ENCODE measurements at places on chromosomes 12 and 14.

GRCh38 chr12:97397008-97397407, 65.6 kb upstream of the RMST start:
- no peak for DNase-seq

DNA sequence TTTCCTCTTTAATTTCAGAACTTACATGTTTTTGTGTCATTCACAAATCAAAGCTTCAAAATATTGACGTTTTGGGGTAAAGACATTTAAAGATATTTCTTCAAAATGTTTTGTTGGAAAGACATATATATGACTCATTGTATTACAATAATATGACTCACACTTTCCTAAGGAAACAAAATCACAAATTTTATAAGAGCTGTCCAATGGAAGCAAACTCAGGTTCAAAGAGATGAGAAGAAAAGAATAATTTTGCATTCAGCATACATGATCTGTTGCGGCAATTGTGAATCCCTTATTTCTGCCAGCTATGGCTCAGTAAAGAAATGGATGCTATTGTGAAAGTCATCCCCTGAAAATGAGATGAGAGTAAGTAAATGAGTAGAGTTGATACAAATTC, 82.7 kb downstream of the GRIP1 start:
- no peak for DNase-seq

- DNase-seq, result no peak
These were observed 133.3 kb downstream of the FLRT2 start for GRCh38 chr14:85663256-85663655.

GRCh38 chr12:38544330-38545066, 227.9 kb downstream of the ALG10B start:
- DNase-seq, result no peak

DNA sequence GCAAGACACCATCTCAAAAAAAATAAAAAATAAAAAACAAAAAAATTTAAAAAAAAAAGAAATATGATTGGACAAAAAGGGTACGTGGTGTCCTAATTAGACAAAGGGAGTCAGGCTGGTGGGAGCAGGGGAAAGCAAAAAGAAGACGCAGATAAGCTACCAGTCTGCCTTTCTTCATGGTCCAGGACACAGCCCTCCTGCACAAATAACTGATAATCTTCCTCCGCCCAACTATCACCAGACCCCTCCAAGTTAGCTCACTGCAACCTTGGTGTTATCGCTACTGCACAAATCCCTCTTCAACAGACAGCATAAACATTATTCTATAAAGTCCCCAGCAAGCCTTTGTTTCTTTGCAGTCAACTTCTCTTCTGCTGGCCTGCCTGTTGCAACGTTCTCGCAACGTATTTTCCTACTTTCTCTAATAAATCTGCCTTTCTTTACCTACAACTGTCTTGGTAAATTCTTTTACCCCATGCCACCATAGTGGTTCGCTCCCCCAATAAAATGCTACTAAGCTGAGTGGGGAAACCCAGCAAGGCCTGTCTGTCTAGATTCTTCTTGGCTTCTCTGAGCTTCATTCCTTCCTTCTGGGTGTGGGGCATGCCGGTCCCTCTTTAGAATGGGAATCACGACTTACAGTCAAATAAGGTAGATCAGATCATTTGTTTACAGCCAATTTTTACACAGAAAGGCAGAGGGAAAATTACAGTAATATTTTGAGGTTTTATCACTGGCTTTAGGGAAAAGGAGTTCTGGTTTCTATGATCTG, 14.6 kb upstream of the DNAL1 start:
- no peak for DNase-seq

DNA sequence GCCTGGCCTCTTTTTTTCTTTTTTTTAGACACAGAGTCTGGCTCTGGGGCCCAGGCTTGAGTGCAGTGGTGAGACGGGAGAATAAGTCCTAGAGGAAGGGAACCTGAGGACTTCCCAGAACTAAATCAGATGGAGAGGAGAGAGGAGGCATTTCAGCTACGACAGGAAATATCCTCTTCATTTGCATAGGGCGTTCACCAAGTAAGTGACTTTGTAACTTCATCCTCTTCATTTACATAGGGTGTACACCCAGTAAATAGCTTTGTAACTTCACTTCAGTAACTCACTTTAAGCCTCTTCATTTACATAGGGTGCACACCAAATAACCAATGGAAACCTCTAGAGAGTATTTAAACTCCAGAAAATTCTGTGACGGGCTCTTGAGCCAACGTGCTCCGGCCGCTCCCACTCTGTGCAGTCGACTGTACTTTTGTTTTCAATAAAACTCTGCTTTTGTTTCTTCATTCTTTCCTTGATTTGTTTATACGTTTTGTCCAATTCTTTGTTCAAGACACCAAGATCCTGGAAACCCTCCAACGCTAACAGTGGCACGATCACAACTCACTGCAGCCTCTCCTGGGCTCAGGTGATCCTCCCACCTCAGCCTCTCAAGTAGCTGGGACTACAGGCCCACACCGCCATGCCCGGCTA, 21.4 kb upstream of the ANKRD9 start:
- peak; percentile 70 for DNase-seq

DNA sequence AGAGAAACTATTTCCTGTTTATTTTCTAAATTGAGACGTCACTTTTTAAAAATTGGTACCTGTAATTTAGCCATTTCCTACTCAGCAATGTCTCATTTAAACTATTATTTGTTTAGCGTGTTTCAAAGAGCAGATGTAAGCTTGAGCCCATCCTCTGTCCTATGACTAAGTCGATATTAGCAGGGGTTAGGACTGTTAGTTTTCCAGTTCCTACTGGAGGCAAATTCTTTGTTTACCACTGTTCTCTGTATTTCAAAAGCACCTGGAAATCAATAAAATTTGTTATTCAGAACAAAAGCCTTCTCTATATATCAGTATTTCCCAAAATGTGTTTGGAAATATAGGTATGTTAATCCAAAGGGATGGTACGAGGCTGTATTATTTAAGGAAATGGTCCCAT, 42.4 kb downstream of the MDM2 start:
- DNase-seq, result no peak

- no peak for DNase-seq
These were observed 553 bp downstream of the CLEC14A start for GRCh38 chr14:38255408-38255672.

GRCh38 chr12:848882-849527, 96.6 kb downstream of the WNK1 start:
- no peak for DNase-seq

DNA sequence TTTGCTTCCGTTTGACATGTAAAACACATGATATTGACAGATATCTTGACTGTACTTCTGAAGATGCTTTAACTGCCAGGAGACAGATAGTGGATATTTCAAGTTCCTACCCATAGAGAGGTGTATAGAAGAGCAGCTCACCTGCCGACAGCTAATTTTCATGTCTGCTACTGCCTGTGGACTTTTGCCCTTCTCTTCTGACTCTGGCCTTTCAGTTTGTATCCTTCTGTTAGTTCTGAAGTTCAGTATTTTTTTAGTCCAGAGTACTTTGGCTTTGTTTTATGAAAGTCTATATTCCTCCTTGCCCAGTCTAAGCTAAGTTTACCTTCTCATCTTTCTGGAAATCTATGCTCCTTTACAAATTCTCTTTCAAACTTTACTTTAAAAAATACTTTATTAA, 30.8 kb upstream of the STK38L start:
- DNase-seq, result no peak

- DNase-seq, result no peak
These were observed 4.8 kb downstream of the MRPL51 start for GRCh38 chr12:6488240-6488639.

GRCh38 chr12:67928621-67929383, 60.4 kb upstream of the IFNG-AS1 start:
- DNase-seq, result no peak

- no peak for DNase-seq
These were observed 25.5 kb downstream of the ITGA7 start for GRCh38 chr12:55682087-55682796.

DNA sequence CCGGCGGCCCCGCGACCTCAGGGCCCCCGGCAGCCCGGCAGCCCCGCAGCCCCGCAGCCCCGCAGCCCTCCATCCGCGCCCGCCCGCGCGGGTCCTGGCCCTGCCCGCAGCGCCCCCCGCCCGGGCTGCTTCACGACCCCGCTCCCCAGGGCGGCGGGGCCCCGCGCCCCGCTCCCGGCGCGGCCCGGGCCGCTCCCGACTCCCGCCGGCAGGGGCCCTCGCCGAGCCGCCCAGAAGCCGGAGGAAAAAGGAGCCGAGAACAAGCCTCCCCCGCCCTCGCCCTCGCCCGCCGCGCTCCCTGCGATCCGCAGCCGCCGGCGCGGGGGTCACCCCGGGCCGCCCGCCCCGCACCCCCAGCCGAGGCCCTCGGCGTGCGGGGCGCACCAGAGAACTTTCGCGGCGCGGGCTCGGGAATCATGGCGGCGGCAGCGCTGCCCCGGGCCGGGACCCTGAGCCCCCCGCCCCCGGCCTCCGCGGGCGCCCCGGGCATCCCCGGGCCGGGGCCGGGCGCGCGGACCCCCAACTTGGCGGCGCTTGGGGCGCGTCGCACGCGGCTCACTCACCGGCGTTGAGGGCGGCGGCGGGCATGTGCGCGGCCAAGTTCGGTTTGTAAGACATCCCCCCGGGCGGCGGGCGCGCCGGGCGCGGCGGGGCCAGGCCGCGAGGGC, 521 bp downstream of the CDK2AP1 start:
- DNase-seq, result peak; percentile 78

DNA sequence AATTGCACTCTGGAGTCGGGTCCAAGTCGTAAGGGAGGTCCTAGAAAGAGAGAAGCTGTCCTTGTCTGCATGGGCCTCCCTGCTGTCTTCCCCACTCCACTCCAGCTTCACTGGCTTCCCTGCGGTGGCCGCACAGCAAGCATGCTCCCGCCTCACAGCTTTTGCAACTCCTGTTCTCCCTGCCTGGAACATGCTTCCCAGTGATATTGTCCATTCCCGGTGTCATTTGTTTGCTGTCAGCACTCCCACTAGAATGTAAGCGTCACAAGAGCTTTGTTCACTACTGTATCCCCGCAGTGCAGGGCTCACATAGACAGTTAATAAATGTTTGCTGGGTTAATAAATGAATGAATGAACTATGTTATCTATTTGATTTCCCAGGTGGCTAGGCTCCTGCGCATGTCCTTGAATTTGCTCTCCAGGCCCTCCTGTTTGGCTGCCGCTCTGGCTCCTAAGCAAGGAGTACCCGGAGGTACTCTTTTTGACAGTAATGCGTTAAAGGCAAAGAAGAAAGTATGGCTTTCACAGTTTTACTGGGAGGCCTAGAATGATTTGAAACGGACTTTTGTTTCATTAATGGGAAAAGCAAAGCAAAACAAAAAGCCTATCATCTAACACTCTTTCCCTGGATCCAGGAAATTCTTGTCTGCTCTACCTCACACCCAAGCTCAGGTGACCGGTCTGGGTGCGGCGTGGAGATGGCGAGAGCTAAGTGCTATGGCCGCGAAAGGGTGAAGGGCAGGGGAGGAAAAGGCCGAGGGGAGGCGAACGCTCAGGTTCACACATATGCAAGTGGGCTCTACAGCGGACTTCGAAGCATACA, 6.2 kb upstream of the SLC7A7 start:
- DNase-seq, result no peak

- no peak for DNase-seq
These were observed 188.1 kb downstream of the SNAPC1 start for GRCh38 chr14:61950340-61950739.

DNA sequence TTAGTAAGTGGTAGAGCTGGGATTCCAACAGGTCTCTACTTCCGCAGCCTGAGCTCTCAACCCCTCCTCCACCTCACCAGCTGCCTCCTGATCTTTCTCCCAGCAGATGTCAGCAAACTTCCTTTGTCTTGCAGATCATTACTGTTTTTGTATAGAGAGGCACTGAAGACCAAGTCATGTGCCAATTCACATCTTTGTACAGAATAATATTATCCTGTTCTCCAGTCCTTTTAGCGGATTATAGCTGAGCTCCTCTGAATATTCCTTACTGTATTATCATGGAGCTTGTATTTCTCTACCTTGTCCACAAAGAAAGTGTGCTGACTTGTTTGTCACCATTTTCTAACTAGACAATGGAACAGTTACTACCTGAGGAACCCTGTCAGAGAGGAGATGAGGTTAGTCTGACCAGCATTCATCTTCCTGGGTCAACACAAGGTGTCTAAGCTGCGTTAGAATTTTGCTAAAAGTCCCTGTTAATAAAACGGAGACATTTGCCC, 142.3 kb upstream of the ARHGAP5 start:
- DNase-seq, result peak; percentile 10

DNA sequence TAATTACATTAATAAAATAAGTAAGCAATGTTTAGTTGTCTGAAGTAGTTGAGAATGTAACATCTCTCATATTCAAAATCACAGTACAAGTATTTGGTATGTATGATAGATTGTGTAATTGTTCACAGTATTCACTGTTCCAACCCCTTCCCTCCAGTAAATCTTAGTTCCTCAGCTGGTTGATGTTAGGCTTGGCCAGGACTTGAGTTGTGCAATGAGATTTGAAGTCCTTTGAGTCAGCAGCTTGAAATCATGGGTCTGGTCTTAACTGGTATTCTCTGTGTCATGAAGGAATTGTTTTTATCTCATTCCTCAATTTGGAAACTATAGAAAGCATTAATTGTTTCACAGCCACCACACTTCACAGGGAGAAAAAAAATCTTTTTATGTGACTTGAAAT, 477.1 kb downstream of the FSCB start:
- DNase-seq, result no peak

DNA sequence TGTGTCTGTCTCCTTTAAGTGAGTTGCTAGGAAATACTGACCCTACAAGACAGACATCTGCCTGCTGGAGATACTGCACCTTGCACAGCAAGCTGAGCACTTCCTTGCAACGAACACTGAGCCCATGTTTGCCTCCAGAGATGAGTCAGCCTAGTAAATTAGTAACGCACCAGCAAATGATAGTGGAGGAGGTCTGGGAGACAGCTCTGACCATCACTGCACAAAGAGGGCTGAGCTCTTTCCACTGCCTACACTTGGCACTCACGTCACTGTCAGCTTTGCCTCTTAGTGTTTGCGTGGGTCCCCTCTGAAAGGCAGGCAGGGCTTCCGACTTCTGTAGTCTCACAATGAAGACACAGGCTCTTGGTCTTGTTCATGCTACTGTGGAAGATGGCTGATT, 109.0 kb downstream of the APAF1 start:
- DNase-seq, result peak; percentile 78

GRCh38 chr14:48373981-48374380, 698.6 kb upstream of the MDGA2 start:
- no peak for DNase-seq

DNA sequence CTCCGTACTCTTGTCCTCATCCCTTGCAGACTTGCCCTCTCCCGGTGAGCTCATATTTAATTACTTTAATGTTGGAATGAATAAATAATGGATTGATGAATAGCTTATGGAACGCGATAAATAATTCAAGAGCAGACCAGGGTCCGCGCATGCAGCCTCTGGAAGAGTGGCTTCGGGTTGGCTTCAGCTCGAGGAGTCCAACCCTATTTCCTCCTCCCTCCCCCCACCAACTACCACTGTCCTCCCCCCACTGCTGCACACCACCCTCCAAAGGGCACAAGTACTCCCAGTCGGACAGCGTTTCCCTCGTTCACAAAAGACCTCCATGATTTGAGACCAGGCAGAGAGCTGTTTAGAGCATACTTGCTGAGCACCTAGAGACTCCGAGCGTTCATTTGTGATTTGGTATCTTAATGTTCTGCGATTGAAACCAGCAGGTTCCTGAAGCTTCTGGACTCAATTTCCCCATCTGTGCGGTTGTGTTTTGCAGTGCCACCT, 647 bp upstream of the SIX1 start:
- no peak for DNase-seq

- DNase-seq, result peak; percentile 31
These were observed 94.2 kb downstream of the HEATR5A start for GRCh38 chr14:31326111-31326510.

GRCh38 chr14:61355892-61356325, 34.5 kb downstream of the PRKCH start:
- no peak for DNase-seq
